Activated CD8-positive, alpha-beta T cell treated with anti-CD3 and anti-CD28 coated beads, Interleukin-2, amount 10 ng/mL, durations not matched to agents 7 days and 5 days (primary cell): ENCODE measurements at places on chromosomes 6 and 20. TPM values are rescaled to one million over a fixed set of nuclear protein-coding genes. Genes with fewer than 3 reads are reported as not detected.

DNA sequence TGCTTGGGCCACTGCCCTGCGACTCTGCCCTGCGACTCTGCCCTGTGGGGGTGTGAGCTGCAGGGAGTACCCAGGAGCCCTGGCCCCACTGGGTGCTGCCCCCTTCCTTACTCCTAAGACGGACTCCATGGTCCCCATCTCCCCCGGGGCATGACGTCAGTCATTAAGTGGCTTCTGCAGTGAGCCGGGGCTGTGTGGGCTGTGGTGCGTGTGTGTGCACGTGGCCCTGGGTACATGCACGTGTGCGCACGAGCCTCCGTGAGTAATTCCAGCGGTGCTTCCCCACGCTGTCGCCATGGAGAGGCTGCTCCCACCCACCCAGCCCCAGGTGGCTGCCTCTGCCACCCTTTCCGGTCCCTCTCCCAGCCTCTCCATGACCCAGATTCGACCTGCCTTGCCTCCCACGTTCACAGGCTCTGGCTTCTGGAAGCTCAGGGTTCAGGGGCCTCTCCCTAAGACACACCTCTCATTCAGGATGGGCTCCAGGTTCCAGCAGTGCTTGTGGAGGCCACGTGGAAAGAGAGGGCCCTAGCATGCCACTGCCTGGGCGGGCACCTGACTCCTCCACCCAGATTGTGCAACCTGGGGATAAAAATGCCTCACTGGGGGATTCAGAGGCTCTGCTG is 88.3 kb downstream of the DLGAP4 start:
- H3K4me1 ChIP-seq = no peaks in the 10 kb centered on the region
- H3K27me3 ChIP-seq = peaks cover 7% of the 10 kb centered on the region
- no peak overlapping the region for H3K4me3 ChIP-seq

DAAM2 gene
- not detected for total RNA-seq

- no peak overlapping the region for H3K4me3 ChIP-seq
- H3K27me3 ChIP-seq = peaks cover 40% of the 10 kb centered on the region
- H3K27ac ChIP-seq = no peak overlapping the region
- H3K4me1 ChIP-seq = no peaks in the 10 kb centered on the region
Measured at GRCh38 chr6:13979284-13980171, 54.8 kb downstream of the RNF182 start.

PARD6B gene
- 4.3 TPM for total RNA-seq

GPR6 gene
- not detected for total RNA-seq

DNA sequence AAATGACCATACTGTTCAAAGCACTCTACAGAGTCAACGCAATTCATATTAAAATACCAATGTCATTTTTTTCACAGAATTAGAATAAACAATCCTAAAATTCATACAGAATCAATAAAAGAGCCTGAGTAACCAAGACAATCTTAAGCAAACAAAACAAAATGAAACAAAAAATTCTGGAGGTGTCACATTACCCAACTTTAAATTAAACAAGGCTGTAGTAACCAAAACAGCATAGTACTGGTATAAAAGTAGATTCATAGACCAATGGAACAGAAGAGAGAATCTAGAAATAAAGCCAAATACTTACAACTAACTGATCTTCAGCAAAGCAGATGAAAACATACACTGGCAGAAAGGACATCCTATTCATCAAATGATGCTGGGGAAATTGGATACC is 346.9 kb upstream of the JAG1 start:
- H3K36me3 ChIP-seq = no peaks in the 10 kb centered on the region
- no peak overlapping the region for H3K4me3 ChIP-seq
- H3K27me3 ChIP-seq = no peaks in the 10 kb centered on the region

DNAH8 gene
- total RNA-seq = not detected

GRCh38 chr20:53748821-53749421 is 155.3 kb upstream of the ZNF217 start:
- H3K36me3 ChIP-seq = no peaks in the 10 kb centered on the region
- H3K4me1 ChIP-seq = peaks cover 61% of the 10 kb centered on the region

DNA sequence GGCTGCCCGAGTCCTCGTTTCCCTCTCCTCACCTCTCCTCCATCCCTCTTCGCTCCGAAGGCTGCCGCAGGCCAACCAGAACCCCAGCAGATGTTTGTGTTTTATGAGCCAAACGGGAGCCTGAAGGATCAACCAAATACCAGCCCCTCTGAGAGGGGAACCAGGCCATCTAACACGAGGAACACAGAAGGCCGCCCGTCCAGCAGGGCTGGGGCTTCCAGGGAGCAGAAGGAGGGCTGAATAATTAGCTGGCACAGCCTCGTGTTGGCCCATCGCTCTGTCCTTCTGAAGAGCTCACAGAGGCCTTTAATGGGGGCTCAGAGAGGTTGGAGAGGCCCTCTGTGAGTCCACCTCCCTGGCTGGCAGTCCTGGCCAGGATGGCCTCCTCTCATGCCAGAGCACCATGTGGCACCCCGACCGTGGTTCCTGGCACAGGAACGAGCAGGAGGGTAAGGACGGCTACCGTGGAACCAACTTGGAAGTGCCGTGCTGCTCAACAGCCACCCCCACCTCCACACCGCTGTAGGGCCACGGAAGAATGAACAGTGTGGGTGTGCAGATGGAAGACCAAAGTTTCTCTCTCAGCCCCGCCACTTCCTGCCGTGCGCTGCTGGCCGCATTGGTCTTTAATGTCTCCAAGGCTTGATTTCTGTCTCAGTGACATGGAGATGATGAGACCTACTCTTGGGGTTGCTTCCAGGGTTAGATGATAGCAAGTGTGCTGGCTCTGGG is 155.2 kb downstream of the SCML4 start:
- peak overlapping the region; percentile 87 for H3K27ac ChIP-seq
- peaks cover 63% of the 10 kb centered on the region for H3K4me1 ChIP-seq
- H3K27me3 ChIP-seq = no peaks in the 10 kb centered on the region
